Transverse colon (tissue), 4 donors: ENCODE measurements at places on chromosomes 3 and 15. TPM values are rescaled to one million over a fixed set of nuclear protein-coding genes. Genes with fewer than 3 reads are reported as not detected.
A peak's percentile ranks its signal among the peaks of the same experiment; 100 is the strongest.

- no peak overlapping the region for H3K4me3 ChIP-seq
- H3K4me1 ChIP-seq: no peaks in the 10 kb centered on the region
- no peaks in the 10 kb centered on the region for H3K36me3 ChIP-seq
- no peak for DNase-seq
- H3K27me3 ChIP-seq: no peaks in the 10 kb centered on the region
These were observed 21.8 kb downstream of the WDR53 start for GRCh38 chr3:196546537-196546936.

DNA sequence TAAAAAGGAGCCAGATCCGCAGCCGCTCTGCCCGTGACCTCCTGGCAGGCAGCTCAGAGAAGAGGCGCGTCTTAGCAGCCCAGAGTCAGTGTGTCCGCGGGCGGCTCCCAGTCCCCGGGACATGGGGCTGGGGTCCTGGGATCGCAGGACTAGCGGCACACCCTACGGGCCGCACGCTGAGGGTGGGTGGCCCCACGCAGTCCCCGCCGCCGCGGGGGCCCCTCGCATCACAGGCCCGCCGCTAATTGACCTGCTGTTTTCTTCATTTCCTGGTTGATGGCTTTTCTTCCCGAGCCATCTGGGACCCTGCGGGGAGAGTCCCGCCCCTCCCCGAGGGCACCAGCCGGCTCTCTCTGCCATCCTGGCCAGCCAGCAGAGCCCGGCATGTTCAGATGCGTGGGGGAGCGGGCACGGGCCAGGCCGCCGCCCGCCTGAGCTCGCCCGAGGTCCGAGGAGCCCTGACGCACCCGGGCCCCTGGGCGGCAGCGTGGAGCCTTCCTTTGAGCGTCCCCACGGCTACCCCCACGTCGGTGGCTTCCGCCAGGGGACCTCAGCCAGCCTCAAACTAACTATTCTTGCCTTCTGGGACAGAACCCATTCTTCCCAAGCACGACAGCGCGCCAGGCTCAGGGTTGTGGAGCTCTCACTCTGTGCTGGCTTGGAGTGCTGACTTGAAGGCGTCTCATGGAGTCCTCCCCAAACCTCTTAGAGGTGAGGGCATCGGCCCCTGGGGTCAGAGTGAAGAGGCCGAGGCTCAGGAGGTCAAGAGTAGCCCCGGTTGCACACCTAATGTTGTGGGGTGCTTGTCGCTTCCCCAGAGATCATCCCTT lies 34.6 kb upstream of the CACNA2D3 start:
- H3K27ac ChIP-seq: no peak overlapping the region
- no peaks in the 10 kb centered on the region for H3K36me3 ChIP-seq
- H3K4me3 ChIP-seq: peak overlapping the region; percentile 26
- peaks cover 4% of the 10 kb centered on the region for H3K4me1 ChIP-seq
- DNase-seq: no peak

GRCh38 chr3:14231145-14231990 lies 52.8 kb downstream of the LSM3 start:
- no peaks in the 10 kb centered on the region for H3K36me3 ChIP-seq
- no peaks in the 10 kb centered on the region for H3K27me3 ChIP-seq
- peaks cover 15% of the 10 kb centered on the region for H3K4me1 ChIP-seq
- no peak overlapping the region for H3K4me3 ChIP-seq
- DNase-seq: no peak

DNA sequence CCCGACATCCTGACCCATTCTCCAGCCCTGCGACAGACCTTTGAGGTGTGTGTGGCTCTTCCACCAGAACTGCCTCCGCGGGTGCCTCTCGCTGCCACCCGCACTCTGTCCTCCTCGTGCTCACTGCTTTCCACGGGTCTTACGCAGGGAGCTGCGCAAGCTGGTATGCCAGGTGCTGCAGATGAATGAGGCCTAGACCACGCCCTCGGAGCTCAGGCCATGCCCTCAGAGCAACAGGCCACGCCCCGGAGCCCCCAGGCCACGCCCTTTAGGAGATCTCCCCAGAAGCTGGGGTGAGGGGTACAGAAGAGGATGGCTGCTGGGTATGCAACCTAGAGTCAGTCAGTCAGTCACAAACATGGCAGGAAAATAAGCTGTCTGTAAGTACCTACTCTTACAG lies 300.3 kb downstream of the GABRG3 start:
- H3K4me1 ChIP-seq: no peaks in the 10 kb centered on the region
- no peak overlapping the region for H3K27ac ChIP-seq
- H3K36me3 ChIP-seq: no peaks in the 10 kb centered on the region
- no peak overlapping the region for H3K4me3 ChIP-seq
- H3K27me3 ChIP-seq: no peaks in the 10 kb centered on the region

- H3K4me3 ChIP-seq: no peak overlapping the region
- no peaks in the 10 kb centered on the region for H3K36me3 ChIP-seq
- DNase-seq: peak; percentile 38
- no peaks in the 10 kb centered on the region for H3K27me3 ChIP-seq
- no peaks in the 10 kb centered on the region for H3K4me1 ChIP-seq
These were observed 5.5 kb upstream of the GP5 start for GRCh38 chr3:194404365-194405140.

PLA2G4D gene
- 0.16 TPM for total RNA-seq

ACP3 gene
- 22.7 TPM for total RNA-seq

DNA sequence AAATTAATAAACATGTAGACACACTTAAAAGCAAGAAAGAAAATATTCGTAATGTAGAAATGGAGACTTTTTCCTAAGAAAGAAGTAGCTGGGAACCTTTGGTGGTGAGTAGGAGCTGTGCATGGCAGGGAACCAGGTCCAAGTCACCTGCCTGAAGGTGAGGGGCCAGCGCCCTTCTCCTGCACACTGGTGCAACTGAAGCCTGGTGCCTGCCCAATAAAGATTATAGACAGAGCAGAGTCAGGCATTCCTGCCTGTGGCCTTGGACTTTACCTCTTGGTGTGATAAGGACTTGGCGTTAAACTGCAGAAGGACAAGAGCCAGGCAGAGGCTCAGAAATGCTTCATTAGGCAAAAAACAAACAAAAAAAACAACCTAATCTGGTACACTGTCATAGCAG lies 14.2 kb downstream of the CFAP91 start:
- no peaks in the 10 kb centered on the region for H3K4me1 ChIP-seq
- no peaks in the 10 kb centered on the region for H3K27me3 ChIP-seq

- H3K4me1 ChIP-seq: no peaks in the 10 kb centered on the region
- H3K4me3 ChIP-seq: no peak overlapping the region
These were observed 44.9 kb downstream of the APBA2 start for GRCh38 chr15:28930476-28931291.

DNA sequence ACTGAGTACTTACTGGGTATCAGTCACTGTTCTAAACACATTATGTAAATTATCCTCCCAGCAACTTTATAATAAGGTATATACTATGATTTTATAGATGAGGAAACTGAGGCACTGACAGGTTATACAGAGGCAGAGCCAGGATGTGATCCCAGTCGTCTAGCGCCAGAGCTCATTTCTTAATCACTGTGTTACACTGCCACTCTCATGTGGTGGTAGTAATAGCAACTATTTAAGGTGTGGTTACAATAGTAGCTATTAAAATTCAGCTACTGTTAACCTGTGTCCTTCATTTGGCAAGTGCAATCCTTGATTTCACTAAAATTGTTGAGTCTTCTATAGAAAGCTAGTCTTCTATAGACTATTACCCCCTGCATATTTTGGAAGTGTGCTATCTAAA lies 43.1 kb upstream of the TRPC1 start:
- no peaks in the 10 kb centered on the region for H3K4me1 ChIP-seq
- no peak overlapping the region for H3K4me3 ChIP-seq
- H3K27ac ChIP-seq: no peak overlapping the region
- H3K27me3 ChIP-seq: no peaks in the 10 kb centered on the region

PCLAF gene
- total RNA-seq: not detected

NBEAL2 gene
- 146 TPM for total RNA-seq

PDIA3 gene
- total RNA-seq: 83.4 TPM

DNA sequence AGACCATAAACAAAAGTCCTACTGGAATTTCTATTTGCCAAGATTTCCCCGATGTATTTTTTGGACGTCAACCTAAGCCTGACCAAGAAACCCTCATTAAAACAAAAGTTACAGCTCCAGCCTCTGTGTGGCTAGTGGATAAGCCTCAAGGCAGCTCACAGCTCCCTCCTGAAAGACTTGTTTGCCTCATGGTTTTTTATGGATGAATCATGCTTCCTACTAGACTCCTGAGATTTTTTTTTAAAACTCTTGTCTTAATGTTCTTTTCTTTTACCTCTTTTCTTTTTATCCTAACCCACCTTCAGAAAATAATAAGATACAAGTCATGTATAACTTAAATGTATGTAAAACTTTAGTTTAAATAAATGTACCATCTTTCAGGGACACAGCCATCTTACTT lies 52.4 kb downstream of the SUCNR1 start:
- H3K4me3 ChIP-seq: no peak overlapping the region
- no peaks in the 10 kb centered on the region for H3K4me1 ChIP-seq
- no peak for DNase-seq
- H3K36me3 ChIP-seq: no peaks in the 10 kb centered on the region
- no peaks in the 10 kb centered on the region for H3K27me3 ChIP-seq

- H3K4me3 ChIP-seq: no peak overlapping the region
- no peaks in the 10 kb centered on the region for H3K27me3 ChIP-seq
- H3K4me1 ChIP-seq: no peaks in the 10 kb centered on the region
These were observed 17.7 kb downstream of the ENTPD3 start for GRCh38 chr3:40404591-40405198.
